Activated CD4-positive, alpha-beta T cell treated with anti-CD3 and anti-CD28 coated beads for 48 hours (primary cell): ENCODE measurements at places on chromosomes 7 and 10.

DNA sequence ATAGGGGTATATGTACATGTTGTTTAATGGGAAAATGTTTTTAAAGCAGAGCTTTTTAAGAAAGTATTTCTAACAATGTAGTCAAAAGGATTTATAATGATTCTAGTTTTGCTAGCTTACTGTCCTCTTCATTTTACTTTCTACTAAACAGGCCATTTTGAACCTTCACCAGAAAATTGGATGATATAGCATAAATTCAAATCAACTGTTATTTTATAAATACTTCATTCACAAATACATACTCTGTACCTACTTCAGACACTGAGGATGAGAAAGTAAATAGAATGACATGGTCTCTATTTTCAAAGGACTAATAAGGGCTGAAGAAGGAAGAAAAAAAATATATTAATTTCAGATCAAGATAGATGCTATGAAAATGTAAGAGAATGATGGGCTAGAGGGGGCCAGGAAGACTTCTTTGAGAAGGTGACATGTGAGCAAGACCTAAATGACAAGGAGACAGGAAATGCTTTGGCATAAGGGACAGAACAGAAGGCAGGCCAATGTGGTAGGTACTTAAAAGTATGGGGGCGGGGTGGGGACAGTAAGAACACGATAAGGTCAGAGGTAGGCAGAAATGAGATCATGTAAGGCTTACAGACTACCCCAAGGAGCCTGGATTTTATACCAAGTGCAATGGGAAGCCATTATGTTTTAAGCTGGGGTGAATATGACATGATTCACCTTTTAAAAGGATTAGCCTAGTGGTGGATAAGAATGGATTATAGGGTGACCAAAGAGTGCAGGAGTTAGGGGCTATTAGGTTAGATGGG, 5.2 kb downstream of the NAMPT start:
- peak; percentile 57 for DNase-seq

DNA sequence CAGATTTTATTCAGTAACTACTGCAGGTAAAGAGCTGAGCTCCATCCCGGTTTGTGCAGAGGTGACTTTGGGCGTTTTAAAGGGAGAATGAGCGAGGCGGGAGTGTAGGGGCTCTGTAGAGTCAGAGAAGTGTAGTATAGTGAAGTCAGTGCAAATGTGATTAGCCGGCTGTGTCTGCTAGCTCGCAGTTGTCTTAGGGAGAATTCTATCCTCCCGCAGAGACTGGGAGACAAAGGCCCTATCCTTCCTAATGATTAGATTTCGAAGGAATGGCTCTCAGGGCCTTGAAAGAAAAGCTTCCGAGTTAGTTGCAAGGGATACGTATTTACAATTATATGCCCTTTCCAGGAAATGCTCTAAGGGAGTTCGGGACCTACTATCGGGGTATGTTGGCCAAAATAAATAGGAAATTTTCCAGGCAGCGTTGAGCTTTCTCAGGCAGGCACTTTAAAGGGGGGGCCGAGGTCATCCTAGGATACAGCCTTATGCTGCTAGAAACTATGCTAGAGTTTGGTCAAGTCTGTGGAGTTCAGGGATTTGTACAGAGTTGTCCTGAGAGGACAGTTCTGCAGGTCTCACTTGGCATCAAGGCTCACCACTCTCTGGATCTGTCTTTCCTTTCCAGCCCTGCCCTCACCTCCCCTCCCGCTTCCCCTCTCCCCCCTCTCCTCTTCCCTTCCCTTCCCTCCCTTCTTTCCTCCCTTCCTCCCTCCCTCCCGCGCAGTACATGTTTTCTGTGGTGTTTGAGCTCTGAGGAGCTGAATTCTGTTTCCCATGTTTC, 825 bp downstream of the MRPL32 start:
- DNase-seq, result no peak

DNA sequence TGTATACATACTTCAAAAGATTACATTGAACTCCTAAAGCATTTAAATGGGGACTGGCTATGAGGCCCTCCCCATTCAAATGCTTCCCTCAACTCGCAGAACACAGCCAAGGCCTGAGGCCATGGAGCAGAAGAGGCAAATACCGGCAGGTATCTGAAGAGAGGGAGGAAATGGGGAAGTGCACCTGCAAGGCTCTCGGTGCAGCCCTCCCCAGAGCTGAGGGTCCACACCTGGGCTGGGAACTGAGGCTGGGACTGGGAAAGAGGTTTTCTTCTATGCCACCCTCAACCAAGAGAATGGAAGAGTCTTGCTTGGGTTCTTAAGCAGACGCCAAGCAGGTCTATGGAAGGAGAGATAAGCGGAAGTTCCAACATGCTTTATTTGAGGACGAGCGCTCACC, 13.0 kb upstream of the CYREN start:
- no peak for DNase-seq

GRCh38 chr10:84783386-84783785, 455.0 kb downstream of the CCSER2 start:
- DNase-seq, result peak; percentile 12

DNA sequence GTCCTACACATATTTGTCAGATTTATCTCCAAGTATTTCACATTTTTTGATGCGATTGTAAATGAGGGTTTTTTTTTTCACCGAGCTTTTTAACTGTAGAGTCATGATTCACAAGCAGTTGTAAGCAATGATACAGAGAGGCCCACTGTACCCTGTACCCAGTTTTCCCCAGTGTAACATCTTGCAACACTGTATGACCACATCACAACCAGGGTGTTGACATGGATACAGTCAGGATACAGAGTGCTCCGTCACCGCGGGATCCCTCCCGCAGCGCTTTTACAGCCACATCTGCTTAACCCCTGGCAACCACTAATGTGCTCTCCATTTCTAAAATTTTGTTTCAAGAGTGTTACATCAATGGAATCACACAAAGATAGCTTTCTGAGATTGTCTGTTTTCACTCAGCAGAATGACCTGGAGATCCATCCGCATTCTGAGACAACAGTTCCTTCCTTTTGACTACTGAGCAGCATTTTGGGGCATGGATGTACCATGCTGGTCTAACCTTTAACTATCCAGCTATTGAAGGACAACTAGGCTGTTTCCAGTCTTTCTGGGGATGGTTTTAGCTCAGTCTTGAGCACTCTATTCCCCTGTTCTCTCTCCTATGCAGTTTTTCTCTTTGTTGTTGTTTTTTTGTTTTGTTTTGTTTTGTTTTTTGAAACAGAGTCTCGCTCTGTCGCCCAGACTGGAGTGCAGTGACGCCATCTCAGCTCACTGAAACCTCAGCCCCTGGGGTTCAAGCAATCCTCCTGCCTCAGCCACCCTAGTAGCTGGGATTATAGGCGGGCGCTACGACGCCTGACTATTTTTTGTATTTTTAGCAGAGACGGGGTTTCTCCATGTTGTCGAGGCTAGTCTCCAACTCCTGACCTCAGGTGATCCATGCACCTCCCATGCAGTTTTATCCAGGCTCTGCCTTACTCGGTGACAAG, 25.9 kb downstream of the GPRIN2 start:
- DNase-seq, result peak; percentile 1

GRCh38 chr7:143181349-143181748, 1.9 kb upstream of the TAS2R39 start:
- DNase-seq, result no peak

DNA sequence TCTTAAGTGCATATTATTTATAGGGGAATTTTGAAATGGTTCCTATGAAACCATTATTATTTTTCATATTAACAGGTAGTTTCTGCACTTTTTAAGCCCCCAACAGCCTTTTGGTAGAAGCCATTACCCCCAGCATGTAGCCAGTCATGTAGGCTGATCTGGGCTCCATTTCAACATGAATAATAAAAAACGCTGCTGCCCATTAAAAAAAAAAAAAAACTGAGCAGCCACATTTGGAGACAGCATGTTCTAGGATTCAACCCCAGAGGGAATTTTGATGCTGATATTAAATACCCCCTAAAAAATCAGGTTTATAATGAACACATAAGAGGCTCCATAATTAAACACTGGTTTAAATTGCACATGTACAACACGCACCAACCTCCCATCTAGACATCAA, 181.3 kb downstream of the RTKN2 start:
- DNase-seq, result no peak

DNA sequence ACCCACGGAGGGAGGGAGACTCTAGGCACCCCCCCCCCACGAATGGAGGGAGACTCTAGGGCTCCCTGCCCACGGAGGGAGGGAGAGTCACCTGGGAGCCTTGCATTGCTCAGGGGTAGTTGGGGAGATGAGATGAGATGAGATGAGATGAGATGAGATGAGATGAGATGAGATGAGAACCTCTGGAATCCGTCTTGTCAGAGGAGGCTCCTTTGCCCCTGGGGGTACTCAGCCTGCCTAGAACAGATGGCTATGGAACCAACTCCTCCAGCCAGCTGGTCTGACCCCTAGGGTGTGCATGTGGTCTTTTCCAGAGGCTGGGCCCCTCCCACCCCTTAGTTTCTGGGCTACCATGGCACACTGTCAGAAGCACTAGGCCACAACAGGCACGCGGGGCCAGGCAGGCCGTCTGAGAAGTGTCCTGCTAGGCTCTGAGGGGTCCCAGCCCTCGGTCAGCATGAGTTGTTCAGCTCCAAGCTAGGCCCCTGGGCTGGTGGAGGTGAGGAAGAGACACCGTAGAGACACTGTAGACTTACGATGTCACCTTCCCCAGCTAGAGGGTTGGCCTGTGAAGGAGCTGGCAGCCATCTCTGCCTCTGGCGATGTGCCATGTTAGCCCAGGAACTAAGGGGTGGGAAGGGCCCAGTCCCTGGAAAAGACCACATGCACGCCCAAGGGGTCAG, 8.8 kb downstream of the TSPAN15 start:
- no peak for DNase-seq

DNA sequence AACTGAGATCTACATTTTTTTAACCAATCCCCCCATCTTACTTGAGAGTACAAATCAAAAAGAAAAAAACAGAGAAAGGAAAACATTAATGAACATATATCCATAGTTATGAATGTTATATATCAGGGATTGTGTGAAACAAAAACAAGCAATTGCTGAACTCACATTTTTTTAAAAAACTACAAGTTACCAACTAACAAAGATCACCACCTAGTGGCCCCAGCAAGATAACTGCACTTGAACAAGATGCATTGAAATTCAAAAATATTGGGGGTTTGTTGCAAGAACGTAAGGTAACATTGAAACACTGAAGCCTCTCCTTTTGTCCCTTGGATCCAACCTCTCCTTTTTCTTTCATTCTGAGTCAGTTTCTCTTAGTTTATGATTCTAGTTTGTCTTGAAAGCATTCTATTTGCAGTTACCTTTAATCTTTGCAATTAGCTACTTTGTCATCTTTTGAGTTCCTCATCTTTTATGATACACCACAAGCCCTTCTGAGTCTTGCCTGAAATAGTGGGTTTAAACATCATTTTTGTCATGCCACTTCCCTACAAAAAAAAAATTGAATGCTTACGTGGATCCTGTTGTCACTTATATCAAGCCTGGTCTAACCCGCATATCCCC, 87.3 kb upstream of the TES start:
- DNase-seq, result no peak

DNA sequence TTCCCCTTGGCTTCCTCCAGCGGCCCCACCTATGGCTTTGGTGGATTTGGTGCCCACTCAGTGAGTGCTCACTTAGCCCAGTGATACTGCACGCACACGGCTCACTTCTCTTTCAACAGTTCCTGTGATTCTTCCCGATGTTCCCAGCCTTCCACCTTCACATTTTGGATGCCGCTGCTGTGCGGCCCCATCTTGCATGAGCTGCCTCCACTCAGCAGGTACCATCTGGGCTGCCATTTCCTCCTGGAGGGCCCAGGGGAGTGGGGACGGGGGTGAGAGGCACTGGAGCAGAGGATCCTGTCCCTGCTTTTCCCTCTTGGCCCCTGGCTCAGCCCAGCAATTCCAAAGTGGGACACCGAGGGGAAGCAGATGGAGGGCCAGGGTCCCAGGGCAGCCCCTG, 323.3 kb upstream of the ZNF32 start:
- no peak for DNase-seq

GRCh38 chr7:157887400-157887799, 550.6 kb downstream of the DNAJB6 start:
- no peak for DNase-seq

- DNase-seq, result no peak
Observed at GRCh38 chr10:62560201-62560819, 186.1 kb downstream of the ZNF365 start.

DNA sequence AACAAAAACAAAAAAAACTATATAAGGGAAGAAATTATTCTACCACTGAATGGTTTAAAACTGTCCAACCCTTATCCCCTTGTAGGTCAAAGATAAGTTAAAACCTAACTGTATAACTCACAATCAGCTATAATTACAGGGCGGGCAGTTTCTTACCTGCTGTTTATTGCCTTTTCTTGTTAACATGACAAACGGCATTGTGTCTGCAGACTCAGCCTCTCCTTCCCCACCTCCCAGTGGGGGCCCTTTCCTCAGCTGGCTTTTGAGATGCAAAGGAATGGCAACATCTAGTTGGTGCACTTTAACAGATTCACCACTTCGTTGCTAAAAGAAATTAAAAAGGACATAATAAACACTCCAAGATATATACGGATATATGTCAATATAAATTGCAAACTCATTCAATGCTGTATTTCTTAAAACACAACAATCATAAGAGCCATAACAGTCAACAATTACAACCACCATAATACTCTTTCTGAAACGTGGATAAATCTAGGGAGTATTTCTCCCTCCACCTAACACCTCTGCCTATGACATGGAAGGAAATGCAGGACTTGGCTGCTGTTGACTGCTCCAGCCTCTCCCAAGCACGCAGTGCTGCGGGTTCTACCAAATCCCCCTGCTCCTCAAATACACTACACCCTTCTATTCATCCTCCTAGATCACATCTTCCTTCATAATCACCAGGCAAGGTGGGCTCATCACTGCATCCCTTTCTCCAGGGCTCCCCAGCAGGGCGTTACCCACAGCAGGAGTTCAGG, 106.0 kb downstream of the UPF2 start:
- no peak for DNase-seq

DNA sequence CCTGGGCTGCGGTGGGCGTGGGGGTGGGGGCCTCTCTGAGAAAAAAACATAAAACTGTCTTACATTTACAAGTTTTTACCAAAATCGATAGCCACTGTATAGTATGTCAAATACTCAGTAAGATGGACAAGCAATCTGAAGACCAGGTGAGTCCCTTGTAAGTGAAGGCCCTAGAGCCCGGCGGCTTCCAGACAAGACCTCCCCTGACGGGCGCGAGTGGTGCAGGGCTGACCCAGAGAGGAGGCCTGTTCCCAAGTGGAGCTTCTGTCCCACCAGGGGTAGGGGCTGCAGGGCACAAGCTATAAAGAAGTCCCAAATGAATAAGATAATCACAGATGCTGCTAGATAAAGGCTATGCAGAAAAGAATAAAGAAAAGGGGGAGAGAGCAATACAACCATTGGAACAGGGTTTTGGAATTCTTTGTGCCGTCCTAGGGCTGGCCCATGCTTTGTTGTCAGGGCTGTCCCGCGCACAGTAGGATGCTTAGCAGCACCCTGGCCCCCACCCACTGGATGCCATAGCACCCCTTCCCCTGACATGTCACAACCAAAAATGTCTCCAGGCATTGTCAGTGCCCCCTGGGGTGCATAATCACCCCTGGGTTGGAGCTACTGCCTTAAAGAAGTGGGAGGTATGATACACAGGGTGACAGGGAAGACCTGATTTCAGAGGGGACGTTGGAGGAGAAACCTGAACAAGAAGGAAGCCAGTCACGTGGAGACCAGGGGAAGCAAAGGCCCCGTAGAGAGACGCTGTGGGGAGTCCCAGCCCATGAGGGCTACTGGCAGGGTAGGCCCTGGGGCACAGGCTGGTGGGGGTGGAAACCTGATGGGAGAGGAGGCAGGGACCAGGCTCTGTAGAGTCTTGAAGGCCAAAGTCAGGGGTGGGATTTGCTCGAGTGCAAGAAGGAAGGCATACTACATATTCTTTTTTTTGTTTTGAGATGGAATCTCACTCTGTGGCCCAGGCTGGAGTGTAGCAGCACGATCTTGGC, 43.1 kb downstream of the CHST15 start:
- no peak for DNase-seq
